ENCODE measurements at places on chromosomes 11 and 22.

DNA sequence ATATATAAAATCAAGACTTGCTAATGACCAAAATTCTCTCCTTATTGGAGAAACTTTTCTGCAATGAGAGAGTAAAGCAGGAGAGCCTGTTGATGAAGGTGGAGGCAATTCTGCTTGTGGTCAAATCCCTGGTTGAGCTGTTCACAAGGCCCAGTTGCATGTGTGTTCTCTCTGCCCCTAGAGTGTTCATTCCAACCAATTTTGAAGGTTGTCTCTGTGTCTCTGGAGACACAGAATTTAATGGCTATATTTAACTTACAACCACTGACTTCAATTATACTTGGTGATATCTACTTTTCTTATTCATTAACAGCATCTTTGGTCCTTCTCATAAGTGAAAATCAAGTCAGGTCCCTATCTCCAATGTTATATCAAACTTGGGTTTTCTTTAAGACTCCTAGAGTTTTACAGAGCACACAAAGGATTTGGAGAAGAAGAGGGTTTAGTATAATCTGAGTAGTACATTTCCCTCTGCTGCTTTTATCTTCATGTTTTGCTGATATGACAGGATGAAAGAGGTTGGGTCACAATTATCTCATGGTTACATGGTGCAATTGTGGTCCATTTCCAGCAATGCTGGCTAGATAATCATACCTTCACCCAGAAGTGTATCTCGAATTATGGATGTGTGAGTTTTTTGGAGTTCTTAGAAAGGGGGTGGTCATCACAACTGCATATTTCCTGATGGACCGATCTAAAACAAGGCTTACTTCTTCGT is 4.0 kb downstream of the OOSP4A start:
- no peak for DNase-seq

- DNase-seq, result no peak
Measured at GRCh38 chr22:17570851-17571631, 7.7 kb downstream of the SLC25A18 start.

GRCh38 chr11:65415499-65416340 is 6.9 kb upstream of the NEAT1 start:
- no peak for DNase-seq

DNA sequence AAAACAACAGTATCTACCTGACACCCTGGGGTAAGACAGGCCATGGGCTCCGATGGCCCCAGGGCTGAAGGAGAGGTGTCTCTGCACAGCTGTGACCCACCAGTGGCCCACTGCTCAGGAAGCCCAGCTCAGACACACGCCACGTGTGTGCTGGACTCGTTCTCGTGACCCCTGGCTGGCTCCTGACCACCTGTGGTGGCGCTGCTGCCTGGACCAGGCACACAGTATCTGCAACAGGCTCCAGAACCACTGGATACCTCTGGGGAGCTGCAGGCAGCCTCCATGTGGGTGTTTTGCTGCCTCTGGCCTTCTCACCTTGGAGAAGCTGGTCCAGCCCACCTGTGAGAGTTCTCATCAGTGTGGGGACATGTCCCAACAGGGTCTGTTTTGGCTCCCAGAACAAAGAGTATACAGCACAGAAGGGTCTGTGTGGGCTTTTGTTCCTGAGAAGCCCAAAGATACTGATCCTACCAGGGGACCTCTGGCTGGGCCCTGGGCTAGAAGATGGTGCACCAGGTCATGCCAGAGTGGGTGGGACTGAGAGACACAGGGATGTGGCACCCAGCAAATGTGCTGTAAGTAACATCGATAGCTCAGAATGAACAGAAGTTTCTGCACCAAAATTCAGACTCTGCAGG is 21.7 kb upstream of the SERPIND1 start:
- DNase-seq, result no peak

DNA sequence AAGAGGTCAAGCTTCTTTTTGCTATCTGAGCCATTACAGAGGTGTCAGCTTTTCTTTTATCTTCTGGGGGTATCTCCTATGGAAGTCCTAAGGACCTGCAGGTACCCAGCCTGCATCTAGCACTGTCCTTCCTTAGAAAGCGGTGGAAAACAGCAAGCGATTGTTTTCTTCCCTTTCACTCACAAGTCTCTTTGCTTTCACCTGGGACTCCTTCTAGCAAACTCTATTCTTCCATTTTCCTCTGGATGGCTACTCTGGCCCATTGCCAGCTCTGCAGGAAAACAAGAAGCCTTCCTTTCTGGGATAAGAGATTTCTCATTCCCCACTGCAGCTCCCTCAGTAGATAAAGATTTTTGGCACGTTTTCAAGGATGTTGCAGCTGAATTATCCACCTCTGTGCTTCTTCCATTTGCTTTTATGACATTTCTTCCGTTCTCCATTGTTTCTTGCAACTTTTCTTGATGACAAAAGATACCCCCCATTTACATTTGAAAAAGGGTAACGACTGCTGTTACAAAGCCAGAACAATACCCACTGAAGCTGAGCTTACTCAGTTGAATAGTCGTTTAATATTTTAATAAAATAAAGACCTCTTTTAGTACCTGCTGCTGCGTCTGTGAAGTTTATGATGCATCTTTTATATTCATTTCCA is 40.2 kb upstream of the BDNF start:
- no peak for DNase-seq

GRCh38 chr22:37001826-37002225 is 17.4 kb downstream of the TST start:
- no peak for DNase-seq

GRCh38 chr22:39925909-39926679 is 25.2 kb downstream of the GRAP2 start:
- DNase-seq, result no peak

- no peak for DNase-seq
Measured at GRCh38 chr22:29630987-29631386, 27.6 kb downstream of the NF2 start.

- DNase-seq, result no peak
Measured at GRCh38 chr11:111722501-111722900, 43.7 kb downstream of the PPP2R1B start.

DNA sequence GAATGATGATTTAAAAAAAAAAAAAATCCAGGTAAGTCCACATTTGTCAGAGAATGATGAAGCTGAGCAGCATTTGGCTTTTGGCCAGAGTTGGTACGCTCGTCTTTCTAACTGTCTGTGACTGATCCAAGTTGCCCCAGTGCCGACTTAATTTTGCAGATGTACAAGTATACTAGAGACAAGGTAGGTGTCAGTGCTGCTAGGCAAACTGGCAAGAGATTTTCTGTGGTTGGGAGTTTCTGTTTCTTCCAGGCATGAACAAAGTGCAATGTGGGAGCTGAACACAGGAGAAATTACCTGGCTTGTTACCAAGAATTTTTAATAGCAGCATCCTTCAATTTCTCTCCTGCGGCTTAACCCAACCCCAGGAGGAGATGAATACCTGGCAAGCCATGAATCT is 307.7 kb downstream of the BUD13 start:
- DNase-seq, result no peak

GRCh38 chr11:26229981-26230380 is 101.9 kb upstream of the ANO3 start:
- DNase-seq, result no peak

- DNase-seq, result no peak
Measured at GRCh38 chr11:79973721-79974617, 533.1 kb upstream of the TENM4 start.

DNA sequence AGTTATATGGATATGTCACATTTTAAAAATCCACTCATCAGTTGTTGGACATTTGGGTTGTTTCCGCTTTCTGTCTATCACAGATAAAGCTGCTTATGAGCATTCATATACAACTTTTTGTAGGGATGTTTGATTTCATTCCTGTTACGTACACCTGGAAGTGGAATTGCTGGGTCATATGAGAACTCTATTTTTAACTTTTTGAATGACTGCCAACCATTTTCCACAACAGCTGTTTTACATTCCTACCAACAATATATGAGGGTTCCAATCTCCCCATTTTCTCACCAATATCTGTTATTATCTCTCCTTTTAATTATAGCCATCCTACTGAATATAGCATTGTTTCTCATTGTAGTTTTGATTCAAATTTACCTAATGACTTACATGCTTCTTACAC is 172.0 kb downstream of the UVRAG start:
- no peak for DNase-seq

DNA sequence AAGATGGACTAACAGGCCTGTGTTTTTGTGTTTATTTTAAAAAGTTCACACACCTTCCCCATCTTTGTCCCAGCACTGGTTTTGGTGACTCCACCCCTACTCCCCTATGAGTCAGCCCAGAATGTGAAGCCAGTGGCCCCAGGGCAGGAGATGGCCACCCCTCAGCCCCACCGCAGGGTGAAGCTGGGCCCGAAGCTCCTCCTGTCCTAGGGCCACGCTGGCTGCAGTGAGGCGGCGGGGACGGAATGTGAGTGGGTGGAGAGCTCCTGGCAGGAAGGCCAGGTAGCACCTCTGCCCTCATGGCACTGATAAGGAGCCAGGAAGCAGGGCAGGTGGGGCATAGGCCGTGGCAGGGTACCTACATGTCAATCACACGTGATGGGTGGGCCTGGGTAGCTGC is 39.9 kb downstream of the SGSM3 start:
- DNase-seq, result no peak

- DNase-seq, result no peak
Measured at GRCh38 chr11:57163160-57163868, 18.4 kb upstream of the LRRC55 start.

DNA sequence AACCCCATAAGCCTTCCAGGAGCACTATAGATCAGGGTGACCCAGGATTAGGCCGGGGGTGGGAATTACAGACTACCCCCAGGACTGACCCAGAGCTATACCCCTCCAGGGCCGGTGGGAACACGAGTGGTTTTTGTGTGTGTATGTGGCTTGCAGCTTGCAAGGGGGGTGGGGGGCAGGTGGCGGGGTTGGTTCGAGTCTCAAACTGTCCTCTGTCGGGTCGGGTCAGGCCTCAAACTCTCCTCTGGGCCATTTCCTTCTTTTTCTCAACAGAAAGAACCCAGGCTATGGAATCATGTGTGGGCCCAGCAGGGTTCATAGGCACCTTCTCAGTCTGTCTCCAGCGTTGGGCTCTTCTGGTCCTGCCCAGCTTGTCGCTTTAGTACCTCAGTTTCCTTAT is 58.4 kb downstream of the BCR start:
- DNase-seq, result no peak

DNA sequence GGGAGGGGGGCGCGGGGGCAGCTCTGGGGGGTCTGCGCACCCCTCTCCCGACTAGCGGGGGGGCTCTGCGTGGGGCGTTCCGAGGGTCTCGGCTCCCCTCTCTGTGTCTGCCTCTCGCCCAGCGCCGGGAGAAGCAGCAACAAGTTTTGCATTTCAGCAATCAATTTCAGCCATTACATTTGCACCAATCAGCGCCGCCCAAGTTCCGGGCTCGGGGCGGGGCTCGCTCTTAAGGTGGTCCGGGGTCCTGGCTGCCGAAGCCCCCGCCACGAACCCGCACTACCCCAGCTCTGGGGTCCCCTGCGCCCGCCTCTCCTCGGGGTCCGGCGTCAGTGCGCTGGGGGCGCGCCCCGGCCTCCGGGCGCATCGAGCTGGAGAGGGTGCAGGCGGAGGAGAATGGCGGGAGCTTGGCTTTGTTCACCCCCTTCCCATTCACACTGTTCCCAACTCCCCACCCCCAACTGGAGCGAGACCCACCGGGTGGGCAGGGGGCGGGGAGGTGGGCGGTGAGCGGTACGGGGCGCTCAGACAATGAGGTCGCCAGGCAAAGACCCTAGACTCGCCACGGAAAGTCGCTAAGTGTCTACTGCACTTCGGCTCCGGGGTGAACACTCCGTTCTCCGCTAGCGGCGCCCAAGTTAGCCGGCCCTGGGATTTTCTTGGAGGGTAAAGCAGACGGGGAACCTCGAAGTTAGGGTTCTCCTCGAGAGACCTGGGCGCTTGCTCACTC is at the start of gene MN1:
MN1 (minus strand) TSS at position 141 of the 730 bp plus-strand sequence. CDS start 1,213 bp downstream, outside the sequence.
- DNase-seq, result peak; percentile 60

DNA sequence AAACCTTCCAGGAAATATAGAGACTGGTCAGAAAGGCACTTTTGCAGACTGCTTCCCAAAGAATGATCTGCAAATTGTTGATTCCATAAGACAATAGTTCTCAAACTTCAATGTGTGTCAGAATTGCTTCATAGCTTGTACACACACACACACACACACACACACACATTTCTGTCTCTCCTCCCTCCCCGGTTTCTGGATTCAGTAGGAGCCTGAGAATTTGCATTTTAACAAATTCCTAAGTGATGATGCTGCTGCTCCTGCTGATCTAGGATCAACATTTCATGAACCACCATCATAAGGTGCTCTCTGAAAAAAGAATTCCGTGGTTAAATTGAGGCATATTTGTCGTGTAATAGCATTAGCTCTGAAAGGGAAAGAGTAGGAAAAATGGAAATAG is 35.3 kb upstream of the FZD4 start:
- DNase-seq, result no peak

- DNase-seq, result no peak
Measured at GRCh38 chr22:28600546-28601143, 79.0 kb downstream of the TTC28 start.

DNA sequence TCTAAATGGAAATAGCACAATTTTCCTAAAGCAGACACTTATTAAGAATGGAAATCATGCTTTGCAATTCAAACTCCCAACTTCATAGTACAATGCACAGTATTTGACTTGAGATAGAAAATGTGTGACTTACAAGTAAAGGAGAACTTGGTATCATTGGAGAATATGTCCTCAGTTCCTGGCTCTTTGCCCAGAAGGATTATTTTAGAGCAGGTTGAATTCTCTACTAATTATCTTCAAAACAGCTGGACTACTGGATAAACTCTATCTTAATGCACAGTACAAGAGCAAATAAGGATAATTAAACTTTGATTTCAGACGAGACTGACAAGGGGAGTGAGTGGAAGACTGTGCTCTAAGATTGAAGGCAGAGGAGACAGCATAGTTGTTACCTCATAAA is 839.4 kb downstream of the OPCML start:
- DNase-seq, result no peak

GRCh38 chr11:104897891-104898684 is at the start of gene CASP12:
Gene CASP12, minus strand, starts transcription at chr11:104898460.
- no peak for DNase-seq

GRCh38 chr11:114278342-114279065 is 17.7 kb upstream of the NNMT start:
- DNase-seq, result no peak

DNA sequence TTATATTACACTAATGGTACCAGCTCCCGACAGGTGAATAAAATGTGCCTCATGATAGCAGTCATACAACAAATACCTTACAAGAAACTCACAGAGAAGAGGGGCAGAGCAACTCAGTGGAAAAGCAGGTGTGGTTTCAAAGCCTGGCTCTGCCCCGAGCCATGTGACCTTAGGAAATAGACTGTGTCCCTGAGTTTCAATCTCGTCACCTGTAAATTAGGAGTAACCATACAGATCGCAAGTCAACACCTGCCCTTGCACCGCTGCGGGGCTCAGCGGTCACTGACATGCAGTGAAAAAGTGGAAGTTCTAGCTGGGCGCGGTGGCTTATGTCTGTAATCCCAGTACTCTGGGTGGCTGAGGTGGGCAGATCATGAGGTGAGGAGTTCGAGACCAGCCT is 11.9 kb upstream of the MRTFA start:
- no peak for DNase-seq

DNA sequence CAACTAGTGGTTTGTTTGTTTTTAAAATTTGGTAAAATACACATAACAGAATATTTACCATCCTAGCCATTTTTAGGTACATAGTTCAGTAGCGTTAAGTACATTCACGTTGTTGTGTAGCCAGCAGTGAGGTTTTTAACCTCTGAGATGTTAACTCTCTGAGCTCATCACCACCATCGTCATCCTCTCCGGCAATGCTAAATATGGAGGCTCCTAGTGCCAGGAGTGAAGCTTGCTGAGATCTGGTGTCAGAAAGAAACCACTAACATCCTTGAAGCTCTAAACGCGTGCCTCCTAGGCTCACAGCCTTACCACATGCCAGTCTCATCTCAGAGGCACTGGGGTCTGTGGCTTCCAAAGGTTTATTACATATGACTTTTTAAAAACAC is 330.2 kb upstream of the B3GAT1 start:
- DNase-seq, result no peak
